NCI-H524 (cell line): ENCODE measurements at places on chromosomes 12 and 14.

DNA sequence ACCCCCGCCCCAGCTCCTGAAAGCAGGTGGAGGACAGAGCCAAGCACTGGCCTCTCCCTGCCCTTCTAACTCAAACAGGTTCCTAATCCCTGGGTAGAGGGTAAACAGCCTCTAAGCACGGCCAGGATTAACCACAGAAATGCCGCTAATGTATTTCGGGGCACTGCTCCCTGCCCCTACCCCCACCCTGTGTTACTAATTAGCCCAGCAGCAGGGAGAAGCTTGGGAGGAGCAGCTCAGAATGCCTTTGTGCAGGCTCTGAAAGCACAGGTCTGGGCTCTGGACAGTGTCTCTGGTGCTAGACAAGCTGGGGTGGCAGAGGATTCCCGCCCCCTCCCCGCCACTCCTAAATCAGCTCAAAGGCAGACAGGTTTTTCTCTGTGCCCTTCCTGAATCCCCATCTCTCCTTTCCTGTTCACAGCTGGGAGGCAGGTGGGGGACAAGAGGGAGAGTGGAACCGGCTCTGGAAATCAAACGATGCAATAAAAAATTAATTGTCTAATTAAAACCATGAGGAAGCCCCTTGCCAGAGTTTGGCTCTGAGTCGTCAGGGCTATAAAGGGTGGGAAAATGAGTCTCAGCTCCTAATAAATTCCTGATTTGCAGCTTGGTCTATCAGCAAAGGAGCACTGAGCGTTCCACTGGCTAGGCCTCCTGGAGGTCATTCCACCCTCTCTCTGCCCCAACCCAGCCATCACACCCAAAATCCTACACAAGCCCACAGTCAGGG, 53.0 kb downstream of the SMUG1 start:
- DNase-seq, result peak; percentile 60

DNA sequence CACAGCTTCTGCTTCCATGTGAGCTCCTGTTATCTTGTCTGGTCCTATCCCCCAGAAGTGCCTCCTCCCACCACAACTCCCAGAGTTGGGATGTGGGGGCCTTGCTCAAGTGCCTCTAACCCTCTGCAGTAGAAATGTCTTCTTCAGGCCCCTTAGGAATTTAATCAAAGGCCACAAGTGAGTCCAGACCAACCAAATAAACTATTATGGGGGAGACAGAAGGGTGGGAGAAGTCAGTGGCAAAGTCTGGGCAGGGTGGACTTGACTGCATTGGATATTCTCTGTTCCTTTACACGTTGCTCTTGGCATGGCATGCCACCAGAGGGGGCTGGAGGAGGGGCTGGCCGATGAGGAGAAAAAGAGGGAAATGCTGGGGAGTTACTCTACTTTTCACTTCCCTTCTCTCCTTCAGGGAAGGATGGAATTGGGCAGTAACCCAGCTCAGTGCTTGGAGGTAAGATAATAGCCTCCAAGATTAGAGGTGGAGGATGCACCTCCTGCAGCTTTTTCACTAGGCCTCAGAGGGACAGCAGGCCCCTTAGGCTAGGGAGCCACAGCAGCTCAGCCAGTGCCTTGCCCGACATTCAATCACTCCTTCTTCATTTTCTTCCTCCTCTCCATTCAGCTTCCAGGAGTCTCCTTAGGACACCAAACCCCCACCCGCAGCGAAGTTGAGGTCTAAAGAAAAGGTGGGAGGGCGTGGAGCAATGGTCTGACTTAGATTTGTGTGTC, 1.2 kb upstream of the AP1G2 start:
- DNase-seq, result peak; percentile 79

- DNase-seq, result no peak
Measured at GRCh38 chr12:120892265-120892664, 11.9 kb downstream of the SPPL3 start.

GRCh38 chr12:92178340-92178739, 32.7 kb upstream of the BTG1 start:
- DNase-seq, result no peak

DNA sequence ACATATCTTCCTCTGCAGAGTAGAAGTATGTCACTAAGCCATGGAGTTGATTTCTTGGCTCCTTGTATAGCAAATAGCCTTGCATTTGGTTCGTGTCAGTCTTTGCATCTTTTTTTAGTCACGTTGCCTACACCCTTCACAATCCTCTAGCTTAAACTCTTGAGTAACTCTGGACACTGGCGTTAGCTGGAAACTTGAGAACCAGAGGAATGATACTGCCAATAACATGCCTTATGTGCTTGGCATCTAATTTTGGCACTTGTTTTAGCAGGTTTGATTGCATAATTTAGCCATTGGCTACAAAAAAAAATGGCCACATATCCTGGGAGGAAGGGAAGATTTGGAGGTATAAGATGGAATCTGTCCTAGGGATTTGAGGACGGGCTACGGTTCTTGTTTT, 136.2 kb downstream of the ETV6 start:
- DNase-seq, result no peak

DNA sequence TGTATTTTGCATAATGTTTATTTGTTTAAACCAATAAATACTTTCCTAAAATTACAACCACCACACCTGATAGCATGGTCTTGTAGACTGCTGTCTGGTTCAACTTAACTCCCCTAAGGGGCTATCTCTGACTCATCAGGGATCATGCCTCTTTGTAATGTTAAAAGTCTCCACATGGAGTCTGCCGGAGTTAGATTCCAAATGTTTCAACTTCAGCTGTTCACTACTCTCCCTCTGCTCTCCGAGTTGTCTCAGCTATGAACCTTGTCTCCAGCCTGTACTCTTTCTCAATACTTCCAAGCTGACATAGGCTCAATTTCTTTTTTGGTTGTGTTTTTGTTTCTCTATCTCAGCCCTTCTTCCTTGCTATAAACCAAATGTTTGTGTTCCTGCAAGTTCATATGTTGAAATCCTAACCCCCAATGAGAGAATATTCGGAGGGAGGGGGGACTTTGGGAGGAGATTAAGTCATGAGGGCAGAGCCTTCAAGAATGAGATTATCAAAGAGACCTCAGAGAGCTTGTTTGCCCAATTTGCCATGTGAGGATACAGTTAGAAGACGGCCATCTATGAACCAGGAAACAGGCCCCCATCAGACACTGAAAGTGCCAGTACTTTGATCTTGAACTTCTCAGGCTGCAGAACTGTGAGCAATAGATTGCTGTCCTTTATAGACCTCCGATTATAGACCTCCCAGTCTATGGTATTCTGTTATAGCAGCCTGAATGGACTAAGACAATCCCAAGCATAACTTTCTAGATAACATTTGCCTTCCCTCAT, 858.2 kb downstream of the VRK1 start:
- DNase-seq, result no peak

DNA sequence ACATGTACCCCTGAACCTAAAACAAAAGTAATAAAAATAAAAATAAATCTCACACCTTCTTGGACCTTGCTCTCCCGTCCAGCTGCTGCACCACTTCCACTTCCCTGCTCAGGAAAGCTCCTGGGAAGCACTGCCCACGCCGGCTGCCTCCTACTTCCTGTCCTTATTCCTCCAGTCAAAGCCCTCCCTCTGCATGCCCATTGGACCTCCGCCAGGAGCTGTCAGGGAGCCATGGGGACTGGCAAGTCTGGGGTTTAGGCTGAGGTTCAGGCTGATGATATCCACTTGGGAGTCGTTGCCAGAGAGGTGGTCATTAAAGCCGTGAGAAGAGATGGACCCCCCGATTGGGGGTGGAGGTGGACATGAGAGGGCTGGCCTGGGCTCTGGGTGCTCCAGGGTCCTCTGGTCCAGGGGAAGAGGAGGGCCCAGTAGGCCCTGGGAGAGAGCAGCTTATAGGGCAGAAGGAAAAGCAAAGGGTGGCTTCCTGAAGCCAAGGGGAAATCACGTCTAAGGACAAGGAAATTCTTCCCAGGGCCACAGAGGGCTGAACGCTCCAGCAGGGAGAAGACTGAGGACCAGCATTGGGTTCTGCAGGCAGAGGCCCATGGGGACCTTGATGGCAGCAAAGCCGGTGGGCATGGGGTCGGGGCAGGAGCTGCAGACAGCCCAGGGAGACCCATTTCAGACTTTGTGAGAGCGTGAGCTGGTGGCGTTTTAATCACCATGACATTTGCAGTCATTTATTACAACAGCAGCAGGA, 78.7 kb downstream of the FZD10 start:
- no peak for DNase-seq

GRCh38 chr12:79938843-79939242, 3.9 kb upstream of the PPP1R12A start:
- no peak for DNase-seq

- peak; percentile 26 for DNase-seq
Measured at GRCh38 chr12:85310456-85311076, 30.5 kb downstream of the ALX1 start.

DNA sequence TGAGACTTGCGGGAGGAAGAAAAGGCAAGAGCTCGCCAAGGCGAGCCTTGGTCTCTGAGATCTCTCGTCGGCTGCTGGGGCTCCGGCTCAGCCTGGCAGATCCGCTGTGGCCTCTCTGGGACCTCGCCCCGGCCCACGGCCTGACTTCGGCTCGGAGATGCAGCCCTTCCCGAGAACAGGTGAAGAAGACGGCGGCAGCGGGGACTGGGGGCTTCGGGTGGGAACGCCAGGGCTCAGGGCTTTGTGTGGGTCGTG, 6.0 kb upstream of the HOXC9 start:
- DNase-seq, result no peak

DNA sequence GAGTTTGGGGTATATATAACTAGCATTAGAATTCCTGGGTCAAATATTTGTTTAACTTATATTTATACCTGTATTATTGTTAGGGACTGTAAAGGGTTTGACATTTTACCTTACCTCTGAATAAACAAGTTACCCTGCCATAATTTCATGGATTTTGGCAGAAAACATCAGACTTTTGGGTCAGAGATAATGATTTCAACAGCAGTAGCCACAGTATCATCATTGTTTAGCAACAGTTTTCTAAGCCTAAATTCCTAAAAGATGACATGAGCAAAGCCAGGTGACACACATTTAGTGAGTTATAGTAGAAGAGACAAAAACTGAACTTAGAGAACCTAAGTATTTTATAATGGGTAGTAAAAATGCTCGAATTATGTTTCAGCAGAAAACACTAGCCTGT, 954.4 kb downstream of the TRHDE start:
- DNase-seq, result no peak

DNA sequence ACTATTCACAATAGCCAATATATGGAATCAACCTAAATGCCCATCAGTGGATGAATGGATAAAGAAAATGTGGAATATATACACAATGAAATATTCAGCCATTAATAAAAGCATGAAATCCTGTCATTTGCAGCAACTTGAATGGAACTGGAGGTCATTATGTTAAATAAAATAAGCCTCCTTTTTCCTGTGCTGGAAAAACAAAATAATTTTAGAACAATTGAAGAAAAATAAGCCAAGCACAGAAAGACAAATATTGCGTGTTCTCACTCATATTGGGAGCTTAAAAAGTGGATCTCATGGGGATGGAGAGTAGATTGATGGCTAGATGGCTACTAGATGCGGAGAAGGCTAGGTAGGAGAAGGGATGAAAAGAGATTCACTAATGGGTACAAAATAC, 6.3 kb upstream of the BTG1 start:
- DNase-seq, result no peak

GRCh38 chr12:15839041-15839440, 43.1 kb upstream of the STRAP start:
- DNase-seq, result no peak

- no peak for DNase-seq
Measured at GRCh38 chr12:123519141-123520001, 14.1 kb downstream of the RILPL1 start.

- DNase-seq, result no peak
Measured at GRCh38 chr14:99191395-99192027, 80.5 kb downstream of the BCL11B start.

- no peak for DNase-seq
Measured at GRCh38 chr14:49898485-49898884, 5.6 kb downstream of the ARF6 start.

DNA sequence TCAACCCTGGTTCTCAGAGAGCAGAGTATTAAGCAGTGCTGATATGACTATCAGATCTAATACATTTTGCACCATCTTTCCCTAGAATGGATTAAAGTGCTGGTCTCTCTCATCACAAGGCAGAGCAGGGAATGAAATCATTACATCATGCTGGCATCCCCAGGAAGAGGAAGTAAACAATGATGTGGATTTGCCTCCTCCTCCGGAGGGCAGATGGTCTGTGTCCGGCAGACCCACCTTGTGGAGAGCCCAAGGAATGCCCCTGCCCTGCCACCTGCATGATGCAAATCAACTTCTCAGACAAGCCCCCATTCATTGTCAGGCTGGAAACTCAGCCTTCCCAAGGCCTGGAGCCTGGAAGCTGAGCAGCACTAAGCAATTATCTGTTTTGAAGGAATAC, 1149.1 kb downstream of the VRK1 start:
- peak; percentile 22 for DNase-seq

DNA sequence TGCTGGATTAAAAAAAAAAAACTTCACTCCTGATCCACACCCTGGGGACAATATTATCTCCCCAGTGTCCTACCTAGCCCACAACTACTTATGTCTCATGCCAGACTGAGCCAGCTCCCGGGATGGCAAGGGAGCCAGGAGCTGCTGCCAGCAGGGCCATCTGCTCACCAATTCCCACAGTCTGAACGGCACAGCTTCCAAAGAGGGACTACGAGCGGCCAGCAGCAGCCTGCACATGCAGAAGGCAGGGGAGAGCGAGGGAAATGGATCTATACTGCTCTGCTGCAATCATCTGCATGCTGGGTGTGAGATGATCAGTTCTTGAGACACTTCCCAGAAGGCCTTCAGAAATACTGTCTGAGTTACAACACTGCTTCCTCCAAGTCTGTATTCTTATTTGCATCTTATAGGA, 11.1 kb downstream of the SSH1 start:
- peak; percentile 92 for DNase-seq

GRCh38 chr12:119052001-119052400, 70.7 kb downstream of the SRRM4 start:
- DNase-seq, result no peak

DNA sequence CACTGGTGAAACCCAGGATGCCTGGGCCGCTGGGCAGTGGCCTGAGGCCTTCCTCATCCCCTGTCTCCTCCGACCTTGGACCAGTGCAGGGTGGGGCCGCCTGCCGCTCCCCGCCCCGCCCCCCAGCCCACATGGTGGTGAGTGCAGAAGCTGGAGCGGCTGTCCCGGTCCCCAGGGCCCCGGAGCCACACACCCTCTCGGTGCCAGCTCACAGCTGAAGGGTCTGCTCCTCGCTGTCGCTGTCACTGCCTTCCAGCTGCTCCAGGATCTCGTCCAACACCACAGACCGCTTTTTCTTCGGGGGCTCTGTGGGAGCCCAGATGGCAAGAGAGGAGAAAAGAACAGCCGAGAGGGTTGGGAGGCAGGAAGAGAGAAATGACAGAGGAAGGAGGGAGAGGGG, 143.1 kb downstream of the RBM19 start:
- peak; percentile 44 for DNase-seq

GRCh38 chr12:50198829-50199228, 31.7 kb upstream of the CERS5 start:
- no peak for DNase-seq

DNA sequence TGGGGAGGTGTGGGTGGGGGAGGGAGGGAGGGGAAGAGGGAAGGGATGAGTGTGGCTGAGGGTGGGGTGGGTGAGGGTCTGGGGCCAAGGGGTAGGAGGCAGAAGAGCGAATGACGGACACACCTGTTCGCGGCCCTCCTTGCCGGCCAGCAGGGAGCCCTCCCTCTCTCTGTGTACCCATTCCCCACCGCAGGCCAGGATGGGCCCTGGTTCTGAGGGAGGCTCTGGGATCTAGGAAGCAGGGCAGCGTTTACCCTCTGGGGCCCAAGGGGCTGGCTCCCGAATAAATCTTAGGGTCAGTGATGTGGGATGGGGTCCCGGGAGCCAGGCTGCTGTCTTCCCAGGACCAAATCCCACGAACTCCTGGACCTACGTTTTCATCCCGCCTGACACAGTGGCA, 46.0 kb upstream of the ESRRB start:
- no peak for DNase-seq
